Mesothelial cell of epicardium (in vitro differentiated cells): ENCODE measurements at places on chromosomes 1 and 21. TPM values are rescaled to one million over a fixed set of nuclear protein-coding genes. Genes with fewer than 3 reads are reported as not detected.

DNA sequence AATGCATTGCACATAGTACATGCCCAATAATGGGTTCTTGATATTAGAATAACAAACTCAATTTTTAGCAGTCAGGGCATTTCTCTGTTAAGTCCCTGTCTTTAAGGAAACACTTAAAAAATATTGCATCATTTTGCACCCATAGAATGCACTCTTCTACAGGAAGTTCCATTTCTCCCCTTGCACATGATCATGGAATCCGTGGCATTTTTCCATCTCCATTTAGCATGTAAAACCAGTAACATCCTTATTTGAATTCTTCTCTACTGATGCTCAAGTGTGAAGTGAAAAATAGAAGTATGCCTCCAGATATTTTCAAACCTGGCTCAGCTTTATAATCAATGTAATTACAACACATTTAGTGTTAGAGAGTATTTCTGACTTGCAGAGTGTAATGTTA, 192.8 kb downstream of the RWDD3 start:
- no peak overlapping the region for H3K27ac ChIP-seq
- no peaks in the 10 kb centered on the region for H3K4me1 ChIP-seq
- no peak for DNase-seq
- H3K27me3 ChIP-seq = no peaks in the 10 kb centered on the region
- H3K4me3 ChIP-seq = no peak overlapping the region
- no peaks in the 10 kb centered on the region for H3K36me3 ChIP-seq

GRCh38 chr1:53524428-53525375, 65.5 kb downstream of the DMRTB1 start:
- H3K27ac ChIP-seq = no peak overlapping the region
- H3K4me3 ChIP-seq = no peak overlapping the region
- H3K4me1 ChIP-seq = peaks cover 25% of the 10 kb centered on the region
- H3K36me3 ChIP-seq = no peaks in the 10 kb centered on the region

DNA sequence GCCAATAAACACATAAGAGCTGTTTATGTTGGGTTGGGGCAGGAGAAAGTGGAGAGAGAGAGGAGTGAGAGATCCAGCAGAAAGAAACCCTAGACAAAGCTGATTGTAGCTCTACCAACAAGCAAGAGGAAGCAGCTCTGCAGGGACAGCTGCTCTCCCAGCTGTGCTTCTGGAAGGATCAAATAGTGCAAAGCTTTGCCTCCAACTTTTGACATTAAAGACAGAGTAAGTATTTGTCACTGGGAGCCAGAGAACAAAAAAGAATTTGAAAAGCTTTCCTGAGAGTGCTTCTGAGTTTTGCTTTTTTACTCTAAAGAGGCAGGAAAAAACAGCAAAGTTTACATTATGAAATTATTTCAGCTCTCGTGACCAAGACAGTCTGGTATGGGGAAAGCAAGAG, 28.5 kb upstream of the C1orf198 start:
- DNase-seq = no peak
- H3K27ac ChIP-seq = peak overlapping the region; percentile 68
- H3K4me3 ChIP-seq = no peak overlapping the region
- H3K27me3 ChIP-seq = no peaks in the 10 kb centered on the region
- H3K4me1 ChIP-seq = peaks cover 40% of the 10 kb centered on the region
- no peaks in the 10 kb centered on the region for H3K36me3 ChIP-seq

Gene CLCNKB
- 2.9 to 3.6 TPM (median 3.0 TPM) in 3 replicates for total RNA-seq

DNA sequence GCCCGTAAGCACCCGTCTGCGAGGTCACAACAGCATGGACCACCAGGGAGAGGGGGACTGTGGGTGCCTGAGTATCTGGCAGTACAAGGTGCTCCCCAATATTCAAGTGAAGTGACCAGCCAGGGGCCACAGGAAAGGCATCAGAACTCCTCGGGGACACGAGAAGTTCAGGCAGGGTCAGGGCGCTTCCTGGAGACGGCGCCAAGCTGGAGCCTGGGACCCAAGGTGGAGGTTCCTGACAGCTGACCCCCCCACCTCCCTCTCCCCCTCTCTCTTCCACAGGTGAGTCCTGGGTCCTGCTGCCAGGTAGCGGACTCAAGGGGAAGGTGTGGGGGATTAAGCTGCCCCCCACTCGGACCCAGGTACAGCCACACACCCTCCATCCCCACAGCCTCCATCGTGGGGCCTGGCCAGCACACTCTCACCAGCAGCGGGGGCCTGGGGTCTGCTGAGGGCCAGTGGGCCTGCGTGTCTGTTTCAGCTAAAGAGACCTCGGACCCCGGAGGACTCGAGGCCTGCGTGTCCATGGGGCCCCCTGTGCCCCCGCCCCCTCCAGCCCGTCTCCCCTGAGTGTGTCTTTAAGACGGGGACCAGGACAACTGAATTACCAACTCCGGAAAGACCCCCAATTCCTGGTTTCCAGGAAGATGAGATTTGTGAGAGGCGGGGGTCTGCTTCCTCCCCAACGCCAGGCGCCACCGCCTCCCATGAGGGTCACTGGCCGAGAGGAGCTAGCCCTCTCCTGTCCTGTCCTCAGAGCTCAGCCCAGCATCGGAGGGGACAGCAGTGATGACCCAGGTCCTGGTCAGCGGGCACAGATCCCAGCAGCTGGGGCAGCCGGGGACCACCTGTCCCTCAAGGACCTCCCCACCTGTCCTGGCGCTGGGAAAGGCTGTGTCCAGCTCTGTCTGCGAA, 6.2 kb downstream of the TNFRSF18 start:
- H3K4me3 ChIP-seq = peak overlapping the region; percentile 43
- H3K27ac ChIP-seq = no peak overlapping the region
- no peaks in the 10 kb centered on the region for H3K36me3 ChIP-seq
- peaks cover 4% of the 10 kb centered on the region for H3K4me1 ChIP-seq
- H3K27me3 ChIP-seq = peaks cover 7% of the 10 kb centered on the region

DNA sequence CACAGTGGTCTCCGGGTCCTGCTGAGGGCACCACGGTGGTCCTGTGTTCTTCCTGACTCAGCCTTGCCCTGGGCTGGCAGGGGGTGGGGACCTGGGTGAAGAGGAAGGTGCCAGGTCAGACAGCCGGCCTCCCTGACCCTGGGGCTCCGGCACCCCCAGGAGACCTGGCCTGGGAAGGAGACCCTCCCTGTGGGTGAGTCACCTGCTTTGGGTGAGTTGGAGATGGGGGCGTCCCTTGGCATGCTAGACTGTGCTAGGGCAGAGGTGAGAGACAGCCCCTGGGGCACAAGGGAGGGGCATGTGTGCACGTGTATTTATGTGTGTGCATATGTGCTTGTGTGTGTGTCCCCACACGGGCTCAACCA, 23.4 kb downstream of the SPSB1 start:
- peaks cover 30% of the 10 kb centered on the region for H3K4me1 ChIP-seq
- no peak for DNase-seq
- H3K27me3 ChIP-seq = no peaks in the 10 kb centered on the region

DNA sequence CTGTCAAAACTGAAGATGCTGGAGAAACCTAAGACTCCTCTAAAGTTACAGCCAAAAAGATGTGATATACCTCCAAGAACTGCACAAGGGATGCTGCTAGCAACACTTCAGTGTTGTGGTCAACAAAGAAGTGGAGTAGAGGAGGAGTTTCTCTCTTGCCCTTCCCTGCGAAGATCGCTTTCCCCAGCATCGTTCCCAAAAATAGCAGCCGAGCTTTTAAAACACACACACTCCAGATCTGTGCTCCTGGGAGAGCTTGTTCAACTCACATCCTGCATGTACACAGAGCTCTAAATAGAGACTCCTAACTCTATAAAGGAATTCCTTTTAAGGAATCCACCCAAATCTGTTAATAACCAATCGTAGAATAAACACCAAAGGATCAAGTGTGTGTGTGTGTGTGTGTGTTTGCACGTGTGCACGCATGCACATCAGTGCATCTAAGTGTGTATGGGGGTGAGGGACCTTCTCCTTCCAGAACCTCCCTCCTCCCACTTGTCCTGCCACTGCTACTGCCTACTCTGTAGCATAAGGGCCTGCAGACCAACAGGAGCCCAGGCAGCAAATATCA, 58.5 kb downstream of the PSMG1 start:
- H3K4me3 ChIP-seq = no peak overlapping the region
- H3K27ac ChIP-seq = no peak overlapping the region
- H3K27me3 ChIP-seq = no peaks in the 10 kb centered on the region
- H3K36me3 ChIP-seq = peaks cover 2% of the 10 kb centered on the region

- no peaks in the 10 kb centered on the region for H3K27me3 ChIP-seq
- no peak overlapping the region for H3K4me3 ChIP-seq
- H3K27ac ChIP-seq = no peak overlapping the region
- DNase-seq = no peak
Measured at GRCh38 chr1:200979574-200980451, 43.7 kb downstream of the KIF21B start.

Gene SUCO
- 119 to 122 TPM (median 120 TPM) in 3 replicates for total RNA-seq

Gene C4BPB
- total RNA-seq = 0.47 to 0.78 TPM in 2 of 3 replicates, not detected in the other

GRCh38 chr1:18926315-18927081, 24.1 kb upstream of the ALDH4A1 start:
- H3K36me3 ChIP-seq = peaks cover 1% of the 10 kb centered on the region
- H3K4me1 ChIP-seq = peaks cover 38% of the 10 kb centered on the region
- H3K27ac ChIP-seq = peak overlapping the region; percentile 34
- H3K4me3 ChIP-seq = no peak overlapping the region
- H3K27me3 ChIP-seq = no peaks in the 10 kb centered on the region
- no peak for DNase-seq

- no peaks in the 10 kb centered on the region for H3K36me3 ChIP-seq
- H3K27me3 ChIP-seq = peaks cover 1% of the 10 kb centered on the region
- no peak overlapping the region for H3K27ac ChIP-seq
Measured at GRCh38 chr1:230137337-230137815, 70.3 kb downstream of the GALNT2 start.

Gene C1QTNF12
- 10.2 to 12.2 TPM (median 10.4 TPM) in 3 replicates for total RNA-seq

GRCh38 chr1:7847599-7847998, 5.3 kb downstream of the UTS2 start:
- peaks cover 11% of the 10 kb centered on the region for H3K27me3 ChIP-seq
- no peak overlapping the region for H3K27ac ChIP-seq
- no peak overlapping the region for H3K4me3 ChIP-seq
- DNase-seq = no peak
- peaks cover 3% of the 10 kb centered on the region for H3K36me3 ChIP-seq
- peaks cover 3% of the 10 kb centered on the region for H3K4me1 ChIP-seq

Gene CELA3B
- total RNA-seq = not detected in 3 replicates

Gene RHEX
- not detected in 3 replicates for total RNA-seq

Gene AGBL4
- 0.38 to 0.49 TPM (median 0.42 TPM) in 3 replicates for total RNA-seq

Gene SLX9
- total RNA-seq = 30.6 to 32.3 TPM (median 31.8 TPM) in 3 replicates

Gene FLG2
- not detected in 3 replicates for total RNA-seq

DNA sequence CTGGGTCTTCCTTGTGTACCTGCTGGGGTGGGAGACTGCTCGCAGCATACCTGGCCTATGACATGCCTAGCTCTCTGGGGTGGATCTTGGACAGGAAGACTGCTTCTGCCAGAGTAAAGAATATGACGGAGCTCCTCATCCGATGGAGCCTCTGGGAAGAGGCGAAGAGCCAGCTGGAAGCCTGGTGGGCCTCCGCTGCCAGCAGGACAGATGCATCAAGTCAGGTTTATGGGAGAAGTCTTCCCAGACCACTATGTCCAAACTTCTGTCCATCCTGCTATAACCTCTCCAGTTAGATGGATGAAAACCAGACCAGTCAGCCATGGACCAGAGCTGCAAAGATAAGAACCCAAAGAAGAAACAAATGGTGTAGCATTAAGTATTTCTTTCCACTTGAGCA, 27.7 kb upstream of the NGF start:
- H3K27me3 ChIP-seq = no peaks in the 10 kb centered on the region
- H3K4me1 ChIP-seq = peaks cover 4% of the 10 kb centered on the region
- no peak for DNase-seq
- H3K36me3 ChIP-seq = peaks cover 4% of the 10 kb centered on the region

DNA sequence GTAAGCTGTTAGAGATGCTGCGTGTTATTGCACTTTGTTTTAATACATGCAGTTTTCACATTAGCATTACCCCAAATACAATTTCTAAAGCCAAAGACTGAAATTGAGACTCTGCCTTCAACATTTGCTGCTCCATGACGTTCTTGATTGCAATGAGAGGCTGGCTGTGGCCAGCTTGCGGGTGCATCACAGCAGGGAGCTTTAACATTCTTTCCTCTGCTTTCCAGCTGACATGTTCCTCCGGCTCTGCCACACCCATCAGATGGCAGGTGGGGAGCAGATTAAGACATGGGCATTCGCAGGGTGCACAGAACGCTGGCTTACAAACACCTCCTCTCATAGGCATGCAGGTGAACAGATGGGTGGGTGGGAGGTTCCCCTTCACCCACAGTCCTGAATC, 314.1 kb downstream of the DISC1 start:
- no peak for DNase-seq
- no peak overlapping the region for H3K4me3 ChIP-seq
- H3K36me3 ChIP-seq = peaks cover 4% of the 10 kb centered on the region
- H3K27me3 ChIP-seq = peaks cover 25% of the 10 kb centered on the region
- H3K4me1 ChIP-seq = peaks cover 30% of the 10 kb centered on the region
